ENCODE measurements at places on chromosomes 7 and 10.

DNA sequence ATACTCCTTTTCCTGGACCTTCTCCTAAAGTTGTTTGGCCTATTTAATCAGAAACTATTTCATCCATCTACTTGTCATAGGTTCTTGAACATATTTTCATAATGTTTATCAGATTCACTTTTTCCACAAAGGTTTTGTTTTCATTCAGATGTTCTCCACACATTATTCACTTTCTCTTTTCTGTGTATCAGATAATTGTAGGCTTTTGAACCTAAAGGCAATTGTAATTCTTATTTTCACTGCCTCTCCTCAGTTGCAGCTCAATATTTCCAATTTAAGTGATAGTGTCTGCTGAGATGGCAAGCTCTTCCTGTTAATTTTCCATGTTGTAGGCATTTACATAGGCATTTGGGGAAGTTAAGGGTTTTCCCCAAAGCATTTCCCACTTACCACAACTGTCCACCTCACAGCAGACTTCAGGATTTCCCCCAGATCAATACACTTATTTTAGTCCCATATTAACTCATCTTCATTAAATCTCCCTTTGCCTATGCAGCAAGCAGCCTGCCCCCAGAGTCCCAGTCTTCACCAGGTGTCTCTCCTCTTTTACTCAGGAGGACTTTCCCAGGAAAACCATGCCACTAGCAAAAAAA lies 12.3 kb upstream of the IKZF1 start:
- no peak for DNase-seq

DNA sequence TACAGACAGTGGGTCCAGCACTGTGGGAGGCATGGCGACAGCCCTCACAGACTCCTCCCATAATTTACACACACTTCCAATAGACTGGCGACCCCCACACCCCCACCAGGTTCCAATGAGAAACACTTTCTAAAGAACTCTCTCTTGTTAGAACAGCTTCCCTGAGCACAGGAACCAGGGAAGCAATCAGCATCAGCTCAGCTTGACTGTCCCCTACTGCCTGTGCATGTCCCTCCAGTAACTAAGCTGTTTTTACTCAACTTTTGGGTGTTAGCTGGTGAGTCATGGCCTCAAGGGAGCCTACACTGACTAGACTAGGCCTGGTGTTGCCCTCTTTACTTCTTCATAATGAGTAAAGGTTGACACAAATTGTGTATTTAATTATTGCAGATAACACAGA lies 32.6 kb upstream of the HERPUD2 start:
- DNase-seq, result no peak

- DNase-seq, result no peak
Measured at GRCh38 chr7:1484569-1484968, 19.6 kb downstream of the INTS1 start.

GRCh38 chr7:80440883-80441282 lies 71.0 kb downstream of the GNAT3 start:
- no peak for DNase-seq

GRCh38 chr10:1133495-1134045 lies 77.4 kb downstream of the WDR37 start:
- DNase-seq, result no peak

DNA sequence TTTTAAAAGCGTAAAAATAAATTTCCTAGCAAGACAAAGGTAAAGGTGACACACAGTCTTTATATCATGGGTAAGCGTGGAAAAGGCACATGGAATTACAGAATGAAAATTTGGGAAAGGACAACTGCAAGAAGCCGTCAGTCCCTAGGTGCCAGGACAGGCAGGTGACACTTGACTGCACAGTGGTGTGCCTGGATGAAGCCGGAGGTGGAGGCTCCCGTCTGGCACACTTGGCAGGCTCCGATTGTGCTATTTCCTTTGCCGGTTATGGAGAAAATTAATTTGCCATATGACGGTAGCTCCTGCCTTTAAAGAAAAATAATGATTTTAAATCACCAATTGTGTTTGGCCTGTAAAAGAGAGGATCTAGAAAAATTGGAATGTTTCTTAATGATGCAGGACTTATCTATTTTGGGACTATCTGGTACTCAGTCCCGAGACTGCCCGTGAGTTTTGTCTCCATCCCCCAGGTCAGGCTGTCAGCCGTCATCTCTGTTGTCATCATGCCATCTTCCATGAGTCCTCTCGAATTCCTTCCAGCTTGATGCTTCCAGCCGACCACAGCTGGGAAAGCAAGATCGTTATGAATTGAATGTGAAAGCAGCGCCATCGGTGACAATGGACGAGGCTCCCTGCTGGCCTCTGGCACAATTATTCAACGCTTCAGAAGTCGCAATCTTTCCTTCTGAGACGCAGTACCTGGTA lies 56.2 kb upstream of the MGMT start:
- no peak for DNase-seq

DNA sequence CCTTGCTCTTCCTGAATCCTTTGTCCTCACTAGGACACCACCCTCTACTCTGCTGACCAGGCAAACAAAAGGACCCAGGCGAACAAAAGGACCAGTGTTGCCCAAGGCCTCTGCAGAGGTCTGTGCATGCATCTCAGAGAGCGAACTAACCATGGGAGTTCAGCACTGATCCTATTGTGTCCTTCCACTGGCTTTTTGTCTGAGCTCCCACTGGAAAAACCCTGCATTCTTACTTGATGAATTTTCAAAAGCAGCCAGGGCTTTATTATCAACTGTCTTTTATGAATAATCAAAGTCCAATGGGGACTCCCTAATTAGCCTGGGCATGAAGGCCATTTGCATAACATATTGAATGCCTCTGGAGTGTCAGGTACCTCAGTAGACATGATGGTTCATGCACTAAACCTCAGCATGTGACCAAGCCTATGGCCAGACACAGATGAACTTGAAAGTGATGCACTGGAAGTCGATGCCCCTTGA lies 140.6 kb downstream of the KCNMA1 start:
- DNase-seq, result no peak

- no peak for DNase-seq
Measured at GRCh38 chr7:27171637-27172314, 2.3 kb downstream of the HOXA10 start.

DNA sequence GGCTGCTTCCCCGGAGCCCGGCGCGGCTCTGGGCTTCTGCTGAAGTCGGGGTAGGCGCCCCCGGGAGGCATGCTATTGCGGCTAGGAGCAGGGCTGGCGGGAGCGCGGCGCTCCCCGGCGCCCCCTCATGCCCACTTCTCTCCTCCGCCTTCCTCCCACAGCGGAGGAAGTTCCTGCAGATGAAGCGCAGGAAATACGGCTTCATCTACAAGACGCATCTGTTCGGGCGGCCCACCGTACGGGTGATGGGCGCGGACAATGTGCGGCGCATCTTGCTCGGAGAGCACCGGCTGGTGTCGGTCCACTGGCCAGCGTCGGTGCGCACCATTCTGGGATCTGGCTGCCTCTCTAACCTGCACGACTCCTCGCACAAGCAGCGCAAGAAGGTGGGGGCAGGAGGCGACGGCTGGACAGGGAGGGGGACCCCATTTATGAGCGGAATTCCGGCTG lies 479 bp downstream of the CYP26A1 start:
- DNase-seq, result no peak

- no peak for DNase-seq
Measured at GRCh38 chr7:109763611-109764010, 1193.9 kb downstream of the DNAJB9 start.

- DNase-seq, result no peak
Measured at GRCh38 chr7:18315241-18315640, 180.3 kb upstream of the HDAC9 start.

DNA sequence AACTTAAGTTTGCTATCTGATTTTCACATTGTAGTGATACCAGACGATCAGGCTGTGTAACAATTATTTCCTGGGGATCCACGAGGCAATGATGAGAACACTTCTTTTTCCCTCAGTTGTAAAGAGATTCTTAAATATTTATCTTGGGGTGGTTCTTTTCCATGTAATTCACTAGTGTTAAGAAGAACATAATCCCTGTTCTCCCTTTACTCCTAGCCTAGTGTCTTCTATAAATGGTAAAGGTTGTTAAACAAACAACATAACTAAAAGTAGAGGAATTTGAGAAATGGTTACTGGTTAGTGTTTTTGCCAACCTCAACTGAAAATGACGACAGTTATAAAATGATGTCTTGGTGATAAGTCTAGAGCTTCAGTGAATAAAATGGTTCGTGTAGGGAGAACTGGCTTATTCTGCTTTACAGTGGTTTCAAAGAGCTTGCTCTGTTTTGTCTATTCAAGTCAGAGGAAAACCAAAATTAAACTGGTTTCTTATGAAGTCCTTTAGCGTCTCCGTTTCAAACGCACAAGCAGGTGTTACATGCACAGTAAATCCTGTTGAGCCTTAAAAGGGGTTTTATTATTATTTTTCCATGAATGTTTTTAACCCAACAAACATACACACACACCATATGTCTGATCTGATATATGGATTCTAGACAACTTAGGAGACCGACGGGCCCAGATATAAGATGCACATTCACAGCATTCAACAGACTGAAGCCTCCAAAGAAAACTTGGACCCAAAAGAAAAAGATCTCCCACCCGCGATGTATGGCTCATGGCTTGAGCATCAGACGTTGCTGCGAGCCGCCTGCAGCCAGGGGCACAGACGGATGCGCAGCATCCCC lies 1.1 kb downstream of the TBX20 start:
- no peak for DNase-seq

- DNase-seq, result no peak
Measured at GRCh38 chr10:128001363-128001745, 94.5 kb downstream of the PTPRE start.

GRCh38 chr10:120825878-120826769 lies 25.0 kb upstream of the WDR11 start:
- DNase-seq, result no peak

- no peak for DNase-seq
Measured at GRCh38 chr10:12583891-12584595, 234.7 kb downstream of the CAMK1D start.

DNA sequence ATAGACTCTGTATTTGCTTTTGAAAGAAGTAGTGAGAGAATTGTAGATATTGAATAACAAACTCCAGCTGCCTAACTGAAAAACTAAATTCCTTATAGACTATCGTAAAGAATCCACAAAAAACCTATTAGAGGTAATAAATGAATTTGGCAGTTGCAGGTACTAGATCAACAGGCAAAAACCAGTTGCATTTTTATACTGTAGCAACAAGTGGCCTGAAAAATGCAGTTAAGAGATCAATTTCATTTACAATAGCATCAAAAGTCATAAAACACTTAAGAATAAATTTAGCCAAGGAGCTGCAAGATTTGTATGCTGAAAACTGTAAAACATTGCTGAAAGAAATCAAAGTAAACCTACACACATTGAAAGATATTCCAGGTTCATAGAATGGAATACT lies 70.3 kb downstream of the GALNT11 start:
- DNase-seq, result no peak

DNA sequence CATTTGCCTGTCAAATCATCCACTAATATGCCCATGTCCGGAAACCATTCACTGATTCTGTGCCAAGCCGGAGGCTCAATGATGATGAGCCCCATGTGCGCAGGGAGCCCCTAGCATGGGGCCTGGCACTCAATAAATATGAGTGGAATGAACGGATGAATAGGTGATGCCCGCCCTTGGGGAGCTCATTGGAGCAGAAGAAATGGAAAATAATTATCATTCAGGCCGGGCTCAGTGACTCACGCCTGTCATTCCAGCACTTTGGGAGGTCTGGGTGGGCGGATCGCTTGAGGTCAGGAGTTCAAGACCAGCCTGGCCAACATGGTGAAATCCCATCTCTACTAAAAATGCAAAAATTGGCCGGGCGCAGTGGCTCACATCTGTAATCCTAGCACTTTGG lies 11.0 kb downstream of the RHBDD2 start:
- peak; percentile 42 for DNase-seq

GRCh38 chr7:2737771-2738540 lies 50.0 kb downstream of the AMZ1 start:
- no peak for DNase-seq

DNA sequence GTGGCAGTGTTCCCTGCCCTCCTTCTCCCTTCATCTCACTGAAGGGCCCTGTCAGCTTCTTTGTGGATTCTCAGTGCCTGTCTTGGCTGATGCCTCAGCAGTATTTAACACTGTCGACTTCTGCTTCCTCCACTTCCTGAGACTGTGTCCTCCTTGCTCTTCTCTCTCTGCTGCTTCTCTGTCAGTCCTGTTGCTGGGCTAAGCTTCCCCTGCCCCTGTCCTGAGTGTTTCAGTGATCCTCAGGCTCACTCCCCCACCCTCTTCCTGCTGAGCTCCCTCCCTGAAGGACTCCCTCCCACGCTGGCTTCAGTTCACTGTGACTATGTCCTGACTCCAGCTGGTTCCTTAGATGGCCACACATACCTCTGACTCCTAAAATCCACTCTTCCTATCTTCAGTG lies 64.9 kb downstream of the CREM start:
- DNase-seq, result no peak

- DNase-seq, result peak; percentile 2
Measured at GRCh38 chr7:74226633-74227032, 16.8 kb downstream of the LAT2 start.

GRCh38 chr10:130631142-130632096 lies 495.2 kb downstream of the GLRX3 start:
- no peak for DNase-seq

- no peak for DNase-seq
Measured at GRCh38 chr10:108597657-108598319, 1325.5 kb downstream of the XPNPEP1 start.

DNA sequence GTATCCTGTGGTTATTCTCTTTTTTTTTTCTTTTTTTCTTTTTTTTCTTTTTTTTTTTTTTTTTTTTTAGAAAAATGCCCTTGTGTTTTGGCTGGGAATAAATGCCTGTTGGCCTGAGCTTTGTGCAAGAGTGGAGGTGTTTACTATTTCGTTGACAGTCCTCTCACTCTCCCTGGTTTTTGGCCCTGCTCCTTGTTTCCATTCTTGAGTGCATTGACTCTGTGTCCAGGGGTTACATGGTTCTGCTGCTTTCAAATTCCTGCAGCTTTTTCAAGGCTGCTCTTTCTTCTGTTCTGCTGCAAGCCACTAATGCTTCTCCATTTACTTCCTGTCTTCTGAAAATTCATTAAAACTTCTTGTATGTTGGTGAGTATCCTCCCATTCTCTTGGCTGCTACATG lies 59.7 kb upstream of the TBX20 start:
- no peak for DNase-seq

DNA sequence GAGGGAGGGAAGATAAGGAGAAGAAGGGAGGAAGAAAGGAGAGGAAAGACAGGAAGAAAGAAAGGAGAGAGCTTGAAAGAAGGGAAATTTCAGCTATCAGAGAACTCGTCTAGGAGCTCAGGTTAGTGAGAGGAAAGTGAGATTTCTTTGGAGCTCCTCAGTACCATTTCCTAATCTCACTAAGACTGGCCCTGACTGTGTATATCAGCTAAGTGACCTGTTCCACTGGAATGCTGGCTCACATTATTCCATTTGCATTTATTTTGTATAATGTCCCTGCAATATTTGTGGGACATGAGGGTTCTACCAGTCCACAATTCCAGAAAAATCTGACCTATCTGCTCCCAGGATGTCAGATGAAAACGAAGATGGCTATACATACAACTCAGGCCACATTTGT lies 114.7 kb upstream of the CELF2 start:
- no peak for DNase-seq

GRCh38 chr7:50356212-50356944 lies 51.9 kb downstream of the IKZF1 start:
- DNase-seq, result no peak

GRCh38 chr7:155255621-155256020 lies 42.1 kb upstream of the INSIG1 start:
- DNase-seq, result no peak

Data from AG20443 (cell line).